ENCODE measurements at places on chromosomes 2 and 18.

- no peak for DNase-seq
Measured at GRCh38 chr2:186639939-186640338, 50.1 kb downstream of the ITGAV start.

GRCh38 chr2:61196671-61197070 lies 34.7 kb downstream of the C2orf74 start:
- no peak for DNase-seq

GRCh38 chr2:219109471-219109870 lies 48.8 kb upstream of the IHH start:
- DNase-seq = no peak

GRCh38 chr2:191846515-191847476 lies at the start of gene CAVIN2:
CAVIN2 (minus strand) TSS chr2:191847088; CDS start chr2:191846925, 163 bp downstream.
- peak; percentile 91 for DNase-seq

DNA sequence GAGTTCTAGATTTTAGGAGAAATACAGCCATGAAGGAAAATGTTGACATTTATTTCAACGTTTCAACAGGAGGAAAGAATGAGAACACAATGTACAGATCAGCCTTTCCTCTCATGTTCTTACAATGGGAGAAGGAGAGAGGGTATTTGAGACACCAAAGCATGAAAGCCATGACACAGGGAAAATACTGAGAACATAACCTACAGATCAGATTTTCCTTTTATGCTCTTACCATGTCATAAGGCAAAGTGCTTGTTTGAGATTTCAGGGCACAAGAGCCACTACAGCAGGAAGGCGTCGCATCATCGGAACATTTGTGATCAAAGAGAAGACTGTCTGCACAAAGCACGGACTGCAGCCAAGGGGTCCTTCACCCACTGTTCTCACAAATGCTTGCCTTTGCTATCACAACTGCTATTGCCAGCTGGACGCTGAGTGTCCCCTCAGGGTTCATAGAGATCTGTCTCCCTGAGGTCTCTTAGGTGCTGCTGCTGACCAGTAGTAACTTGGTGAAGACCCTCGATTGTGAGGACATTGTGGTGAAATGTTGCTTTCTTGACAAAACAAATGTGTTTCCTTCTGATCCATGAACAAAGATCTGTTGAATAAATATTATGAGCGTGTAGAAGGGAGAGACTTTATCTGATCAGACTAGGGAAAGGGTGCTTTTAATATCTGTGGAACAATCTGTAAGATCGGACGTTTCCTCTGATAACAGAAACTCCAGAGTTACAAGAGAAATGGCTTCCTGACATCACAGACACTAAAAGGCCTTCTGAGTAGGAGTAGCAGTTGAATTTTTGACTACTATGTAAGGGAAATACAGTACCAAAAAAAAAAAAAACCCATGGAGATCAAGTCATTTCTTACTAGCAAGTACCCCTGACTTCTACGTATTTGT lies 6.4 kb upstream of the IL1RL1 start:
- DNase-seq = no peak

DNA sequence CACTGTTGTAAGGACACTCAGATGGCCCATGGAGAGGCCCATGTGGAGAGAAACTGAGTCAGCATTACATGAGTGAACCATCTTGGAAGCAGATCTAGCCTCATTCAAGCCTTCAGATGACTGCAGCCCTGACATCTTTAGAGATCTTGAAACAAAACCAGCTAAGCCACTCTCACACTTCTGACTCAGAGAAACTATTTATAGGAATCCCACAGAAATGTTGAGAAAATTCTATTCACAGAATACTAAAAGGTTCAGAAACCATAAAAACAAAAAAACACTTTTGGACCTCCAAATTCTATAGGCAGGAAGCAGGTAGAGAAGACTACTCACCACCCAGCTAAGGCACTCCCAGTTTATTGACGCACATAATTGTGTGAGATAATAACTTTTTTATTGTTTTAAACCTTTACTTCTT lies 8.7 kb downstream of the TMEM169 start:
- peak; percentile 48 for DNase-seq

DNA sequence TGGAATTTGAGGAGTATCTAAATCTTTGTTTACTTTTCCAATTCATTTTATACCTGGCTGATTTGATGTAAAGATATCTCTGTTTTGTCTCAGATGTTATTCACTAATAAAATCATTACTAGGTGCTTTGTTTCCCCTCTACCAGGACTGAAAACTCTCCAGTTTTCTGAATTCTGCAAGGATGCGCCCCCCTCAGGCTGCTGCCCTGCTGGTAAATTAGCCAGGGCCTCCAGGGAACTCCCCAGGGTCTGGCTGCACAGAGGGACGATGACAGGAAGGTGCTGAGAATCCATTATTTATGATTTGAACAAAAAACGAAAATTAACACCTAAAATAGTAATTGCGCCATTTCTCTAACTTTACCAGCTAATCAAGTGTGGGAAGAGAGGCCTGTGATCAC lies 541.2 kb upstream of the POU3F3 start:
- no peak for DNase-seq

- DNase-seq = no peak
Measured at GRCh38 chr2:120228503-120228902, 5.3 kb upstream of the TMEM185B start.

- no peak for DNase-seq
Measured at GRCh38 chr2:50402654-50402960, 629.3 kb downstream of the NRXN1 start.

DNA sequence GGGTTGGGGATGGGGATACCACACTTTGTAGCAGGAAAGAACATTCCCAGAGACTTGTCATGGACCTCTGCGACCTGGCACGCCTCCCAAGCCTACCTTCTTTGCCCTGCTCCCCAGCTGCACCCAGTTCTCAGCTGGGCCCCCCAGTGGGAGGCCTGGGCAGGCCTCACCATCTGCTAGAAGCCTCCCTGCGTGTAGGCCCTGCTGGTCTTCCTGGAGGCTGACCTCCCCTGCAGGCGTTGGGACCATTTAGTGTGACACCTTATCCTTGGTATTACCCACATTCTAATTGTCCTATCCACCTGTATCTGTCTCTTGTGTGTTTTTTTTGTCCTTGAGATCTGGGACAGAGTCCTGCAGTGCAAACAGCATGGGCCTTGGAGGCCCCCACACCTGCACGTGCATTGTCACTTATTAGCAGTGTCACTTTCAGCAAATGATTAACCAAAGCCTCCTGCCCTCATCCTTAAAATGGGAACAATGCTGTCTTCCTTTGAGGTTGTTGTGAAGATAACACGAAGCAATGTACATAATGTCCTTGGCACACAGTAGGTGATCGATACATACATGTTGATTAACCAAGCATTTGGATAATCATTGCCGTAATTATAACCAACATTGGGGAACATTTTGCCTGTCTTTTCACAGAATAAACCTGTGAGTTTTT lies 77.2 kb downstream of the LIPG start:
- no peak for DNase-seq

DNA sequence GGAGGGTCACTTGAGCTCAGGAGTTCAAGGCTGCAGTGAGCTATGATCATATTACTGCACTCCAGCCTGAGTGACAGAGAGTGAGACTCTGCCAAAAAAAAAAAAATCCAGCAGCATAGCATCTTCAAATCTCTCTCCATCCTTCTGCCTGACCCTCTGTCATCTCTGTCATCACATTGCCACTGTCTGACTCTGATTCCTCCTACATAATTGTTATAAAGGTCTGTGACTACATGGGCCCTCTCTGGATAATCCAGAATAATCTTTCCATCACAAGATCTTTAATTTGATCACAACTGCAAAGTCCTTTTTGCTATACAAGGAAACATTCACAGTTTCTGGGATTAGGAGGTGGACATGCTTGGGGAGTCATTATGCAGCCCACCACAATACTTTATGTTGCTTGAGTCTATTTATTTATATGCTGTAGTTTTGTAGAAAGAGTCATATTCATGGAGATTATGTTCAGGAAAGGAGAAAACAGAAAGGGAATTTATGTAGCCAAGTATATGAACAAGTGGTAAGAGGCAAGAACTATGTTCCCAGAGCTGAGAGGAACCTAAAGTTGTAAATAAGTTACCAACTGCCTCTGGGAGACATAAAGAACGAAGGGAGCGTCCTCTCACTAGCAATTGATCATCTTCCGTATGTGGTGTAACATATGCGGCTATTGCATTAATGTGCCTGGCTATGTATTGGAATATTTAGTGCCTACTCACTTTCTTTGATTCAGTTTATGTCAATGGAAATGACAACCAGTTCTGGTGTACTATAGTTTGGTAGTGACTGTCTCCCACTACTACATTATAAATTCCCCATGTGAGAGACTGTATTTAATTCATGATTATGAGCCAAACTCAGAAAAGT lies 21.5 kb downstream of the RND3 start:
- peak; percentile 5 for DNase-seq

DNA sequence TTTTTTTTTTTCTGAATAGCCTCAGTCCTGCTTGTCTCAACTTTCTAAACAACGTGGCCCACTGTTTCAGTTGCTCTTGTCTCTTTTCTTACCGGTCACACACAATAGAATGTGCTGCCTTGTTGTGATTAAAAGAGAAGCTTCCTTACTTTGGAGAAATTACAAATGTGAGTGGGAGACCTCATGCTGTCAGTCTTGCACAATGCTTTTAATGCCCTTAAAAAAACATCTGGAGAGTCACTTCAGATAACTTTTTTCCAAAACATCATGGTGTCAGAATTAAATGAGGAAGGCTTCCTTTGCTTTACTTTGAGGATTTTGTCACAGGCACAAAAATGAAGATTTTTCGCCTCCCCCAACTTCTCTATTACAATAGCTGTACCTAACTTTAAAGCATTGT lies 37.7 kb downstream of the LHCGR start:
- DNase-seq = no peak

DNA sequence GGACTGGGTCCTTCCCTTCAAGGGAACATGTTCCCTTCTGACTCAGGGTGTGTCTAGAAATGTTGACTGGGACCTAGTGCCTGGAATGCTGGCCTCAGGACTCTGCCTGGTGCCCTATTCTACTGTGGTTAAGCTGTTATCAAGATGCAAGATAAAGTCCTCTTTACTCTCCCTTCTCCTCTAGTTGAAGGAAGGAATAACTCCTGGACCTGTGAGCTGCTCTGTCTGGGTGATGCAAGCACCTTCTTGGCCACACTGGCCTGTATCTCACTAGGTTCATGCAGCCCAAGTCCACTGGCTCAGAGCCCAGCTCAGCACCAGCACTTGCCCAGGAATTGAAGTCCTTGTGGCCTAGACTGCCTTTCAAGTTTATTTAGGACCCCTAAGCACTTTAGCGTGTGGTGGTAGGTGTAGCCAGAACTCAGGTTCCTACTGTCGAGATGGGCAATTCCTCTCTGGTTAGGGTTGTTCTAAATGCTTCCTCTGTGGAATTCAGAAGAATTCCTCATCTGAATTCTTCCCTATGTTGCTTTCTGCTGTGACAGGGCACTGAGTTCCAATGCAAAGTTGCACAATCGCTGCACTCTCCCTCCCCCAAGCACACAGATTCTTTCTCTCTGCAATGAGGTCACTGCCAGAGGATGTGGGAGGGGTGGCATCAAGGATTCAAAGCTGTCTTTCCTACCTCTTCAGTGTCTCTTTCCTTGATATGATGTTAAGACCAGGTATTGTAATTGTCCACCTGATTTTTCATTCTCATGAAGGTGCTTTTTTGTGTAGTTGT lies 54.7 kb downstream of the VWC2L start:
- DNase-seq = peak; percentile 15

- DNase-seq = no peak
Measured at GRCh38 chr18:25180973-25181548, 170.9 kb downstream of the ZNF521 start.

- DNase-seq = no peak
Measured at GRCh38 chr2:156474401-156474800, 38.2 kb downstream of the GPD2 start.

DNA sequence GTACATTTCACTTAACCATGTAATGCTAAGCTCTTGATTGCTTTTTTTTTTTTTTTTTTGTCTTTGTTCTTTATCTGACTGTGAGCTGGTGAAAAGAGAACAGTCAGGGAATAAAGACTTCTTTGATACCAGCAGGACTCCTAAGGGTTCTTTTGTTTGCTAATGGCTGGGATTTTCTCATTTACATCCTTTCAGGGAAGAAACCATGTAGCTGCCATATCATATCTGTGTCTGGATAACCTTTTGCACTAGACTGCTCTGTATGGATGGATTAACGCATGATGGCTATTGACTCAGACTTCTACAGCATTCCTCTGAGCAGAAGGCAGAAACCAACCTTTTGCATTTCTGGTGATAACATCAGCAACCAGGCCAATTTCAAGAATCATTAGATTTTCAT lies 504.0 kb downstream of the LRRTM4 start:
- no peak for DNase-seq

DNA sequence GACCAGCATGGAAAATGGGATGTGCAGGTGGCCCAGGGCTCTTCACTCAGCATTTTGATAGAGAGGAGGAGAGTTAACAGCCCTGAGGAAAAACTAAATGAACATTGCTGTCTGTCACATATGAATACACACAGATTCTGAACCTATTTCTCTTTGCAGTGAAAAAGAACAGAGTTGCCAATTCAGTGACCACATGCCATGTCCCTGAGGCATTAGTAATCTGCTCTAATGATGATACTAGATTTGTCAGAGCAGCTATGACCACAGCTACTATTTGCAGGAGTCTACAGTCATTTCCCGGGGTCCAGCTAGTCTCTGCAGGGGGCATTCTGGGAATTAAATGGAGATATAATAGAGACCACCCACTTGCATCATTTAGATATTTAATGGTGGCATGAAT lies 267.6 kb downstream of the TMX3 start:
- DNase-seq = peak; percentile 40

DNA sequence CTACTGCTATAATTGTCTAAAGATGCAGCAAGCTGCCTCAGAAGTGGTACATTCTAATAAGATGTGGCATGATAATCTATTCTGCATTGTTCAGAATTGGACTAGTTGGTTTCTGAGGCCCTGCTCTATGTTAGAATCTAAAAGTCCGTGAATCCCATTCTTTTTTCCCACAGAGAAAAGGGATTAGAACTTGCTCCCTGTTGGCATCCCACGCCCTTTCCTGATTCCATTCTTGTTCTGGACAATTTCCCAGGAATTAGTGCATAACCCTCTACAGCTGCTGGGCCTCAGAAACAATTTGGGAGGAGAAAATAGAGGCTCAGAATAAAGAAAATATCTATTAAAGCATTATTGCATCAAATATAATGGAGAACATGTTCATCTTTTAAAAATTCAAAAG lies 282.7 kb downstream of the NRXN1 start:
- no peak for DNase-seq

DNA sequence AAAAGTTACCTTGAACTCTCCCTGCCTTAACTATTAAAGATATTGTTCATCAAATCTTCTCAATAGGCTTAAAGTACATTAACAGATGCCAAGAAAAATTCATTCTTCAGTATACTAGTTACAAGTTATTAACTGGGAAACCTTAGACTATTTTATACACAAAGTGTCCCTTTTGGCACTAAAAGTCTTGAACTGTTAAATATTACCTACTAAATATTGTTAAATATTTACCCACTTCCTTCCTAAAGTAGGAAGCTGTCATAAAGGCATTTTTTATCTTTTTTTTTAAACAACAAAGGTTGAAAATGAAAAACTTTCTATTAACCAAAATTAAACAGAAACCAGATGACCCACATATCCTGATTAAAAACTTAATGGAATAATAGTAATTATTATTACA lies 19.4 kb upstream of the CCNT2 start:
- no peak for DNase-seq

- DNase-seq = no peak
Measured at GRCh38 chr2:195536906-195537305, 120.1 kb upstream of the SLC39A10 start.
